ENCODE measurements at places on chromosomes 1 and 21. TPM values are rescaled to one million over a fixed set of nuclear protein-coding genes. Genes with fewer than 3 reads are reported as not detected.

CELA3B gene
- not detected for polyA plus RNA-seq

UTP25 gene
- 9.5 TPM for polyA plus RNA-seq

LAPTM5 gene
- 19.3 TPM for polyA plus RNA-seq

STUM gene
- polyA plus RNA-seq = 0.93 TPM

EFNA1 gene
- polyA plus RNA-seq = 75.2 TPM

- DNase-seq = no peak
Observed at GRCh38 chr21:42698733-42699132, 45.3 kb downstream of the PDE9A start.

DNA sequence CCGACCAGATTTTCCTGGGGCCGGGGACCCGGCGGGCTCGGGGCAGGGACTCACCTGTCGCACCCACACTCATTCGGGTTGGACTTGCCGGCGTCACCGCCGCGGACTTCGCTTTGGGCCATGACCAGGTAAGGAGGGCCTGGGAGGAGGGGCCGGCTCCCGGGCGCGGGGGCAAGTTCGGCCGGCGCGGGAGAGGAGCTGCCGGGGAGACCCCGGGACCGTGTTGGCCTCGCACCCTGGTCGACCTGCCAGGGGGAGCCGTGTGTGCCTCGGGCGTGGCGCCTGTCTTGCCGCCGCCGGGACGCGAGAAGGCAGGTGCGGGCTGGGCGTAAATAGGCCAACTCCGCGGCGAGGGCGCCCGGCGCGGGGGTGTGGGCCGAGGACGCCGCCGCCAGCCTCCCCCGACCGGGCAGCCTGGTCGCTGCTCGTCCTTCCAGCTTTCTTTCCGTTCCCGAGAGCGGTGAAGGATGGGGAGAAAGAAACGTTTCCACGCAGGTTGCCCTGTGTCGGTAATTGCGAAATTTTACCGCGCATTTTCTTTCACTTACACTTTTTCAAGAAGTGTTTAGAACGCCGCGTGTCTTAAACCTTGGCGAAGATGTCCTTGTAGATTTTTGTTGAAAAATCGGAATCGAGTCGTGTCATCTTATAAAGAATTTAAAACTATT is 558 bp downstream of the USP1 start:
- DNase-seq = no peak

- no peak for DNase-seq
Observed at GRCh38 chr1:43241413-43241836, 28.4 kb upstream of the TMEM125 start.

DNA sequence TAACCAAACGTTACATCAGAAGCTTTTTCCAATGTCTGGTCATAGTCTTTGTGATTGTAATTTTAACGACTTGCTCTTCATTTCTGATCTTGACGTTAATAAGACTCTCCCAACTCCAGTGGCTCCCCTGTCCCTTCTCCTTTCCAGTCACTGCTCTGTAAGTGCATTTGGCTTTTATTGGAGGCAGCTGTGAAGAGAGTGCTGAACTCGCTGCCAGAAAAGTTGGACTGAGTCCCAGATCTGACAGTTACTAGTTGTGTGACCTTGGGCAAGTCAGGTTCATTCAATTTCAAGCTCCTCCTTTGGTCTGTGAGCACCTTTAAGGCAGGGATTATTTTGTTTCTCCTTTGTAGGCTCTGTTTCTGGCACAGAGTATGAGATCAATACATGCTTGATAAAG is 109.6 kb upstream of the TSPAN2 start:
- no peak for DNase-seq

DNA sequence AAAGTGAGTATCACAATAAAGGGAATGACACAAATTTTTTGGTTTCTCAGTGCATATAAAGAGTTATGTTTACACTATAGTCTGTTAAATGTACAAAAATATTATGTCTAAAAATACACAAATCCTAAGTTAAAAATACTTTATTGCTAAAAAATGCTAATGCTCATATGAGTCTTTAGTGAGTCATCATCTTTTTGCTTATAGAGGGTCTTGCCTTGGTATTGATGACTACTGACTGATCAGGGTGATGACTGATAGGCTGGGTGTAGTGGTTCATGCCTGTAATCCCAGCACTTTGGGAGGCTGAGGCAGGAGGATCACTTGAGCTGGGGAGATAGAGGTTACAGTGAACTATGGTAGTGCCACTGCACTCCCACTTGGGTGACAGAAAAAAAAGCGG is 12.9 kb upstream of the NUF2 start:
- no peak for DNase-seq

GRCh38 chr21:41650526-41651145 is 116.2 kb downstream of the RIPK4 start:
- no peak for DNase-seq

- DNase-seq = no peak
Observed at GRCh38 chr1:59079434-59080140, 217.3 kb upstream of the FGGY start.

DNA sequence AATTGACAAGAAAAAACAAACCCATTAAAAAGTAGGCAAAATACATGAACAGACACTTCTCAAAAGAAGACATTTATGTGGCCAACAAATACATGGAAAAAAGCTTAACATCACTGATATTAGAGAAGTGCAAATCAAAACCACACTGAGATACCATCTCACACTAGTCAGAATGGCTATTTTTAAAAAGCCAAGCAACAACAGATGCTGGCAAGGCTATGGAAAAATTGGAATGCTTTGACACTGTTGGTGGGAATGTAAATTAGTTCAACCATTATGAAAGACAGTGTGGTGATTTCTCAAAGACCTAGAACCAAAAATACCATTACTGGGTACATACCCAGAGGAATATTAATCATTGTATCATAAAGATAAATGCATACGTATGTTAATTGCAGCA is 641.1 kb upstream of the B3GALT2 start:
- DNase-seq = no peak

- no peak for DNase-seq
Observed at GRCh38 chr21:42556960-42557359, 43.3 kb downstream of the SLC37A1 start.

DNA sequence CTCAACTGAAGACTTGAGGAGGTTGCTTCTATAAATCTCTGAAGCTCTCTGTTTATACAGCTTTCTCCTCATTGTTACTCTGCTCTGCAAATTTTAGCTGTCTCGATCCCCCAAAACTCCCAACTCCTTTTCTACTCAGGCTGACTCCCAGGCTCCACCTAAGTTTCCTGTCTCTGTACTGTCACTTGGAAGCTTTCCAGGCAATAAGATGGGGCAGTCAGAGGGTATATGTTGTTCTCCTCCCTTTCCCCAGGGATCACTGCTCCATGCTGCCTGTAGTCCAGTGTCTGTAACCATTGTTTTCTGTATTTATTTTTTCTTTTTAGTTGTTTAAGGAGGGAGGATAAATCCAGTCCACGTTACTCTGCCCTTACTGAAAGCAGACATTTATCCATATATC is 13.4 kb downstream of the TSNAX start:
- DNase-seq = no peak

- DNase-seq = no peak
Observed at GRCh38 chr1:1182491-1183220, 9.0 kb downstream of the TTLL10 start.

DNA sequence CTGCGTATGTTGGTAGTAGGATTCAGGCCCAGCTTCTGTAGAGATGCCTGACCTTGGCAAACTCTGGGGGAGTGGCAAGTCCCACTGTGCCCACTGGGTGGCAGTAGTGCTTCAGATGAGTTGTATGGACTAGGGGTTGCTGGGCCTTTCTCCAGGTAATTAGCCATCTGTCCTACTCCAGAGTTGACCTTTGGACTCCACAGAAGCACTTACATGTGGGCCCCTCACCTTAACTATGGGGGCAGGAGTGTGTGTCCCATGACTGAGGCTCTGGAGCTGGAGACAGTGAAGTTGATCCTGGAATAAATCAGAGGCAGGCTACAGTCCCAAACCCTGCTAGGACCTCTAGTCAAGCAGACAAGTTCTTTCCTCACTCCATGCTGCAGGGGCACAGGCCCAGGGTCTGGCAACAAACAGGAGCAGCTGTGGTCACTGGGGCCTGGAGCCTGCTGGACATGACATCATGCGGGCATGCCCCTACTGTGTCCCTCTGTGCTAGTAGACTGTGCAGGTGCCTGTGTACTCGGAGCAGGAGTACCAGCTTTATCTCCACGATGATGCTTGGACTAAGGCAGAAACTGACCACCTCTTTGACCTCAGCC is 4.6 kb downstream of the DMAP1 start:
- DNase-seq = no peak

- no peak for DNase-seq
Observed at GRCh38 chr1:27513528-27513927, 23.6 kb upstream of the WASF2 start.

DNA sequence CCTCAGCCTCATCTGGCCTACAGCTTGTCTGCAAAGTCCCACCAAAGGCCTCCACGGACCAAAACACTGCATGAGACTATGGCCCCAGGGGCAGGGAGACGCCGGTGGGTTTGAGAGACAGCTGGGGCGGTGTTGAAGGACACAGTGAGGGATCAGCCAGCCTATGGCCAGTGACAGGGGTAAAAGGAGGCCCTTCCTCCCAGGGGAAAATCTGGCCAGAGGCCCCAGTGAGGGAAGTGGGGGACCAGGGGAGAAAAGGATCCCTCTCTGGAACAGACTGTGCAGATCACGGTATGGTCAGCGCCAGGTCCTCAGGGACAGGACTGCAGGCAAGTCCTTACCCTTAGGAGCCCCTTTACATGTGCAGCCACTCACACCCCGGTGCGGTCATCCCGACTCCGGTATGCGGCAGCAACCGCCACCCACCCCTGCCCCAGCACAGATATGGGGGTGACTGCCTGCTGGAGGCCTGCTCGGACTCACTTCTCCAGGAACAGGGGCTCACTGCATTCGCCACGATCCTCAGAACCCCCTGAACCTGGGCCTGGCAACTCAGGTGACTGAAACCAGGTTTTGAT is 1.3 kb downstream of the CERS2 start:
- no peak for DNase-seq

- DNase-seq = no peak
Observed at GRCh38 chr1:159933347-159933746, 8.0 kb upstream of the TAGLN2 start.

DNA sequence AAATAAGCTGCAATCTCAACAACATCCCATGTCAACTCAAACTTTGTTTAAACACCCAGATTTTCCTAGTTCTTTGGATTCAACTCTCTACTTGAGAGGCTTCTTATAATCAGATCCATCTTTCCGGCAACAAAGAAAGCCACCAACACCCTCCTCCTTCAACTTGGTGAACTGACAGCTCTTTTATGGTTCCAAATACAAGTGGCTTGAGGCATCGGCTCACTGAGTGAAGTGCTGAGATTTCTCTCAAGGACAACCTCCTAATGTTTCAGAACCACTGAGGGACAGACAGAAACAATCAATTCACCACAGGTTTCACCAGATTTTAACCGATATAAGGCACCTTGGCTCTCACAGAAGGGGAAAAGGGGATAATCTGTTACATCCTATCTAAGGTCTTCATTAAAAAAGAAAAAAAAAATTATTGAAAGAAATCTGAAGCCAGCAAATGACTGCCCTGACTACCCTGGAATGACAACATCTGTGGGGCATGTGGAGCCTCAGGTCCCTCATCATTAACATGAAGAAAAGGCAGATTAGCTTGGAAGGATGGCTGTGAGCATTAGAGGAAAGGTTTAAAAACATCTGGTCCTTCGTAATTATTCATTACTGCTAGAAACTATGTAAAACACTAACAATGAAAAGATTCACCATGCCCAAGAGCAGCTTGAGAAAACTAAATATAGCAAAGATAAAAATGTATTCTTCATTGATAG is 50.9 kb downstream of the PTPN14 start:
- no peak for DNase-seq

- DNase-seq = no peak
Observed at GRCh38 chr1:91697416-91697815, 188.5 kb downstream of the TGFBR3 start.

DNA sequence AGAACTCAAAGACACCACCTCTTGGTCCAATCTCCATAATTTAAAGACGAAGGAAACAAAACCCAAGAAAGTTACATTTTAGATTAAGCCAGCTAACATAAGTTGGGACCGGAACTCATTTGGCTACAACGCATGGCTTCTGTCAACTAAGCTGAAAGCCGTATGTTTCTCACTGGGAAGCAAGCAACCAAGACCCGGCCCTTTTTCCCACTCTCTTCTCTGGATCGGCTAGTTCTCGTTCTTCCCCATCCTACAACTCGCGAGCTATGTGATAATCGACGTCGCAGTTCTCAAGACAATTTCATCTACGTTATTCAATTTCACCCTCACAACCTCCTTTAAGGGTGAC is 601 bp downstream of the CCT8 start:
- DNase-seq = no peak

- DNase-seq = no peak
Observed at GRCh38 chr21:17406202-17406601, 106.6 kb upstream of the CXADR start.

DNA sequence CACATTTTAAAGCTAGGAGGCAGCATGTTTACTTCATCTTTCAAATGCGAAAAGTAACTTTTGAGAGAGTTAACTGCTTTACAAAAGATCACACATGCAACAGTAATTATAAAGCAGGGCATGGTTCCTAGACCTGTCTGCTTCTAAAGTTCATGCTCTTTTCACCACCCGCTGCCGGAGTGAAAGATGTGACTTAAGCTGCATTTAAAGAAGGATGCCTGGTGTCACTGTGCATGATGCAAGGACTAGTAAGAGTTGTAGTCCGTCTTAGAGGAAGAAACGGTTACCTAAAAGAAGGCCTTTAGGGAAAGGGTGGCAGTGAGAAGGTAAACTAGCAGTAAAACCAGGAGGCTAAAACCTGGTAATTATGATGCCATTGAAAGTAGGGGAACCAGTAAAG is 1689.1 kb downstream of the KCNT2 start:
- DNase-seq = no peak

DNA sequence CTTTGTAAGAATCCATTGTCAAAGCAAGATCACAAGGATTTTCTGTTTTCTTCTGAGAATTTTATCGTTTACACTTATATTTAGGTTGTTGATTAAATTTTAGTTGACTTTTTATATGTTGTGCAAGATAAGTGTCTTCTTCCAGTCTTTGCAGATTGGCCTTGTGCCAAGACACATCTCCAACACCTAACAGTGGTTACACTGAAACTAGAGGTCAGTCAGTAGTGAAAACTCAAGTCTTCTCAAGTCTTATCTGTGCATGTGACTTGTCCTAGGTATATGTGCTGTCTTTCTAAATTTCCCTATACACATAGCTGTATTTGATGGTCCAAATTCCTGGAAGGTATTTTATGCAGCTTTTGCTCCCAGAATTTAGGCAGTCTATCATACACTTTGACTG is 1183.2 kb upstream of the B3GALT2 start:
- no peak for DNase-seq

DNA sequence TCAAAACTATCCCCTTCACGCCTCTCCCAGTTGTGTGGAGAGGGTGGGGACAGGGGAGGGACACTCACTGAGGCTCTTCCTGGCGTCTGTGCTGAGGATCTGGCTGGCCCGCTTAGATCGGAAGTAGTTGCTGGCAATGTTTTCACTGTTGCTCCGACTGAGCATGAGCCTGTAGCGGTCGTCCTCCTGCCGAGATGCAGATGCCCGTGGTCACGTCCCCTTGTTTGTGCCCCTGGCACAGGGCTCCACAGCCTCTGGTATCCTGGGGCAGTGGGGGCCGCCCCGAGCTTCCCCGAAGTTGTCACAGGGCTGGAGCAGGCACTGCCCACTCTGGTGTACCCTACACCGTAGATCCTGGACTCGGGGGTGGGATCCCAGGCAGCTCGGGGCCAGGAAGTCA is 5.0 kb upstream of the DDOST start:
- no peak for DNase-seq

Measured in right renal pelvis (tissue), 4 donors.